Left ventricle myocardium superior (tissue), 1 donor: ENCODE measurements at places on chromosomes 2 and 18. TPM values are rescaled to one million over a fixed set of nuclear protein-coding genes. Genes with fewer than 3 reads are reported as not detected.

The APCDD1 gene
- total RNA-seq, result 24.9 TPM

The NEUROD1 gene
- total RNA-seq, result not detected

The POTEC gene
- total RNA-seq, result not detected

The NR4A2 gene
- 1.4 TPM for total RNA-seq
